ENCODE measurements at places on chromosomes 5 and 9.

GRCh38 chr9:5025416-5025815, 40.3 kb downstream of the JAK2 start:
- DNase-seq: peak; percentile 2

DNA sequence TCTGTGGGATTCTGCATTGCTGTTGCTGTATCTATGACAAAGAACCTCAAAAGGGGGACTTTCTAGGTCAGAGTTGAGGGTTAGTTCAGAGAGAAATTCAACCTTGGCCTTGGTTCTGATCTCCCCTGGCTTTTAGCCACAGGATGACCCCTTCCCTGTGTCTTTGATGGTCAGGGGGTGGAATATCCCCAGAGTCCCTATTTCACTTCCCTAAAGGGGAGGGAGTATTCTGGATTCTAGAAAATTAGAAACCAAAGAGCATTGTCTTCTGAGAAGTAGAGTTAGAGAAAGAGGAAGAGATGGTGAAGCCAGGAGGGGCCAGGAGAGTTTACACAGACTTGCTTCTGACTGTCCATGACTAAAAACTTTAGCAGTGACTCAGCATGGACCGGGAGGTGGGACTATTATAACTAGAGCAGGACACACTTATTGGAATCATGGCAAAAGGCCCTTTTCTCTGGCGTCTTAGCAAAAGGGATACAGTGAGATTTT, 56.2 kb upstream of the LPAR1 start:
- peak; percentile 76 for DNase-seq

DNA sequence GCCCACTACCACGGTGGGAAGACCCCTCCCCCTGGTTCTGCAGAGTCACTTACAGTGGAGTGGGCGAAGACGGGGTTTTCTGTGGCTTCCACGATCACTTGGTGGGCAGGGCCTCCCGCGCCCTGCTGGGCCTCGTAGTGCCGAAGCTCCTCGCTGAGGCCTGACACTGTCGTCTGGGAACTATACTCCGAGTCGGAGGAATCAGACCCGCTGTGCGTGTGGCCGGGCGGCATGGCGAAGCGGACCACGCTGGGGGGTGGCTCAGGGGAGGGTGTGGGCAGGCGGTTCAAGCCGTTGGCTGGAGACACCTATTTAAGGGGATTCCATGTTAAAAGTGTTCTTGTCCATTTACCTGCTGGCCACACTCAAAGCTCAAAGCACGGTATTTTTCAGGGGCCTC, 67.8 kb downstream of the PTCH1 start:
- no peak for DNase-seq

DNA sequence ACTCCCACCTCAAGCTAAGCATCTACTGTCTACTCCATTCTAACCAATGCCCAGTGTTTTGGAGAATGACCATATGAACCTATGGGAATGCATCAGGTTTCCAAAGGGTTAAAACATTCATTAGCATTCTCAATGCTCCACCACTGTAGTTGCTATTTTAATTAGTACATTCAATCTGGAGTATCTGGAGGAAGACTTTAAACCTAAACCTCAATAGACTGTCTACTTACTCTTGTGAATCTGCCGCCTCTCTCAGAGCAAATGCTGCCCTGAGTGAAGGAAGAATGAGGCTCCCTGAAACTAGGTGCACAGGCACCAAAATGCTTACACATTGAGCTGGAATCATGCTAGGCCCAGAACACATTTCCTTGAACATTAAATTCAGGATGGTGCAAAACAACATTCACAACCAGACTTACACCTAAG, 2.0 kb downstream of the ENC1 start:
- no peak for DNase-seq

DNA sequence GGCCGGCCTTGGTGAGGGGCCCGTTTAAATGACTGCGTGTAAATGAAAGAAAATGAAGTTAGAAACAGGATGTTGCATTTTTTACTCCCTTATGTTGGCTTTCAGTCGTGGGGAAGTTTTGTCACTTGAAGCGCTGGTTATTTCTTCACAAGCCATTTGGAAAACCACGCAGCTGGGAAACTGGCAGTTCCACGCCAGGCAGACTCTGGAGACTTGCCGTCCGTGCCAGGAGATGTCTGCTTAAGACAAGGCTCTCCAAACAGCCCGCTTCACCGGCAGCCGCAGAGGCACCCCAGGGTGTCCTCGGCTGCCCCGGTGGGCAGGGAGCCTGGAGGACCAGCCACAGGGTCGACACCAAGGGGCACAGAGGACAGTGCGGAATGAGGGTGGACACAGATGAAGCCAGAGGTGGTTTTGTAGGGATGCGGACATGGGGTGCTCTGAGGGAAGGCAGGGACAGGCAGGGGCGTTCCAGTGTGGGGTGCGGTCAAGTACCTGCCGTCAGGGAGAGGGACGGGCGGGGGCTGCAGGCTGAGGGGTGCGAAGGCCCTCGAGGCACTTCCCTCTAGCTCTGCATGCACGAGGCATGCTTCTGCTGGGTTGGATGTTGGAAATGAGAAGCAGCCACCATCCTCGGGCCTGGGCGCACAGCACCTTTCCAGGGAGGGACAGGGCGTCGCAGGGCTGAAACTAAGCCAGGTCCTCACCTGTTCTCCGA, 11.1 kb upstream of the AJM1 start:
- no peak for DNase-seq

GRCh38 chr5:122192497-122193496, 63.5 kb downstream of the ZNF474 start:
- peak; percentile 70 for DNase-seq

DNA sequence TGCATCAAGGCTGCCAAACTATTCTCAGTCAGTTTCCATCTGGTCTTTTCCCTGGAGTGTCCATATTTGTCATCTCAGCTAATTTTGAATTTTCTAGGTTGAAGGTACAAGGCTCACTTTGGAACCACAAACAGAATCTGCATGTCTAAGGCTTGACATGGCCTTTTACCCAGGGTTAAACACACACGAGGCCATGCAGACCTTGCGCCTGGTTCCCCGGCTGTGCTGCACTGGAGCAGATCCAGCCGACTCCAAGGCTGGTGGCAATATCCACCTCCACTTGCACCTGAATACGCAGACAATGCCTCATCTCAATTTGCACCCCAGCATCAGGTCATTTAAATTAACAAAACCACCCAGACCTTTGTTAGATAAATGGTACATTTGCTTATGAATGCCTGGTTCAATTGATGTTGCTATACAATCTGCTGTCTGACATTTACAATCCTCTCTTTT, 276.2 kb downstream of the HSPA4 start:
- DNase-seq: no peak

DNA sequence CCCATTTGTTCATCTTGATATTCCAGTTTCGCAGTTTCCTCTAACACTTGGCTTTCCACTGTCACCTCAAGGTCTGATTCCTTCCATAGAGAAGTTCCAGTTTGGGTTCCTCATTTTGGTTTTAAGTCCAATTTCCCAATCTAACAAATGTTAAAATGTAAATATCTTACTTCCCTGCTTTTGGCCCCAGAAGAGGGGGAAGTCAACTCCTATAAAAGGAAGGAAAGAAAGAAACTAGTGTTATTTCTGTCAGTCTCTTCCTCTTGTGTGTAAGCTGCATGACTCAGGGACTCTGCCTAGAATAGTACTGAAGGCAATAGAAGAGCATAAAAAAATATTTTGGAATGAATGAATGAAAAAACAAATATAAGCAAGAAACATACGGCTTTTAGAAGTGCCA, 127.5 kb upstream of the CCNG1 start:
- no peak for DNase-seq

- DNase-seq: no peak
These were observed 286.1 kb upstream of the IRX1 start for GRCh38 chr5:3309538-3309937.

- peak; percentile 46 for DNase-seq
These were observed at the start of gene IL12B for GRCh38 chr5:159330131-159330800. Gene IL12B, minus strand, starts transcription at chr5:159330487. Its CDS starts 3,705 bp downstream, at chr5:159326782.

DNA sequence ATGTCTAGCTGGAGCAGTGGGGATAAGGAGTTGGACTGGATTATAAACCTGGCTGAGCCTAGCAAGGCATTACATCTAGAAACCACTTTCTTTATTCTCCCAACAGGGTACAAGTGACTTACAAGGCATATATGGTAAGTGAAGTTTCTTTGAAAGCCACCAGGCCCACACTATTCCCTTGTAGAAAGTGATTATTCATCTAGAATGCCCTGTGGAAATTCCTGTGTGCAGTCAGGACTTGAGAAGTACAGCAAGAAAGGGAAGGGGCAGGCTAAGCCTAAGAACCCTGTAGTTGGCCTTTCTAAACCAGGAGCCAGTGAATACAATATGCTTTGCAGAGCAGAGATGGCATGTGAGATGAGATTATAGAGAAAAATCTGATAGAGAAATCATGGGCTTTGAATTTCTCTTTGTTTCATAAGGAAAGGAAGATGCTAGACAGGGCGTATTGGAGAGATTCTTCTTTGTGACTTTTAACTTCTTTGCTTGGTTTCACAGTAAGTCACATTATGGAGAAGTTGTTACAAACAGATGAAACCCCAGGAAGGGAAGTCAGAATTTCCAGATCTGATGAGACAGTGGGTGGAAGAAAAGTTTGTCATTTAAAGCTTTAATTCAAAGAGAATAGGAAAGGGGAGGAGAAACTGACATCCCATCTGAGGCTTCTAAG, 321.7 kb downstream of the NDUFS4 start:
- no peak for DNase-seq

DNA sequence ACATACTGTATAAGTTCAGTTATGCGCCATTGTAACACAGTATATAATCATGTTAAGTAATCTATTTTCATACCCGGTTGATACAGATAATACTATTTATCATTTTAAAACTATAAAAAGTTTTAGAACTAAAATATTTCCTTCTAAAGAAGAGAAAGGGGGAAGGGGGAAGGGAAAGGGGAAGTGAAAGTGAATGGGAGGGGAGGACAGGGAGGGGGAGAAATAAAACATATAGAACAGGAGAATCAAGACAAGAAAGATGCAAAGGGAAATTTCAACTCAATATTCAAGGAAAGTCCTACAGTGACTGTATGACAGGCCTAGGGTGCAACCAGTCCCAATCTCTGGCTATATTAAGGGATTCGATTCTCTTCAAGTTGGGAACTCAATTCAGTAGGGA, 1278.8 kb downstream of the MAT2B start:
- DNase-seq: no peak

DNA sequence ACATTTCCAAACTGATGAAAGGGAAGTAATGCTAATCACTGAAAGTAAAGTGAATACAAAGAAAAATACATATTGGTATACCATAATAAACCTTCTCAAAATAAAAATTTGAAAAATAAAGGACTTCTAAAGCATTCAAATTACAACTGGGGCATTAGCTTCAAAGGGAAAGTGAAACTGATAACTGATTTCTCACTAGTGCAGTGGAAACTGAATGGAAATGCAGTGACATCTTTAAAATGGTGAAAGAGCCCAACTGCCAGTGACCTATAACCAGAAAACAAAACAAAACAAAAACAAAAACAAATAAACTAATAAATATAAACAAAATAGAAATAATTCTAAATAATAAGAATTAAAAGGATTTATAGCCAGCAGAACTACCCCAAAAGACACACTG, 297.5 kb upstream of the GRIN3A start:
- no peak for DNase-seq

DNA sequence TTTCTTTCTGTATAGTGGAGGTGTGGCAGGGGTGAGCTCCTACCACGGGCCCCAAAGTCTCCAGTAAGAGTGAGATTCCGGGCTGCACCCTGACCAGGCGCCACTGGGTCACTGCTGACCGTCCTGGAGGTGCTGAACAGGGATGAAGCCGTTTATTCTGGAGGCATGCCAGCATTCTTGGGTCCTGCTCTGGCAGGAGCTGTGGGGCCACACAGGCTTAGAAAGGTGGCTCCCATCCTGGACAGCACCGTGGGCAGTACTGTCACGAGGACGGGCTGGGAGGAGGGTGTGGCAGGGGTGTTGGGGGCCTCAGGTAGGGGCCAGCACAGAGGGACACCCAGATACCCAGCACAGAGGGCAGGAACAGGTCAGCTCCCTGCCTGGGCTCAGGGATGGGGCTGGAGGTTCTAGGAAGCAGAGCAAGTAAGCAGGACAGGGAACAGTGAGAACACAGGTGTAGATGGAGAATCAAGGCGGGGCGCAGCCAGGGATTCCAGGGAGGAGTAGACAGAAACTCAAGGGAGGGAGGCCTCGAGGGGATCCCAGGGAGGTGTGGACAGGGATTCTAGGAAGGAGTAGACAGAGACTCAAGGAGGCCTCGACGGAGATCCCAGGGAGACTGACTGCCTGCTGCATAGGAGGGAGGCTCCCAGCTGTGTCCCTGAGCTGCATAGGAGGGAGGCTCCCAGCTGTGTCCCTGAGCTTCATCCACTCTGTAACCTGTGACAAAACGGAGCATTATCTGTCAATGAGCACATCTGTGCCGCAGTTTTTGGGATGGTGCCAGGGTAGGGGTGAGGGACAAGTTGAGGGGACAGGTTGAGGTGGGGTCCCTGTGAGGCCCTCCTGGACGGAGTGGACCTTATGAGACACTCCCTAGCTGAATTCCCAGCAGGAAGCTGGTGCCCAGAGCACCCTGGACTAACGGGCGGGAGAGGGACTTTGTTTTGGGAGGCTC, 1.1 kb upstream of the PLEKHG4B start:
- DNase-seq: no peak

DNA sequence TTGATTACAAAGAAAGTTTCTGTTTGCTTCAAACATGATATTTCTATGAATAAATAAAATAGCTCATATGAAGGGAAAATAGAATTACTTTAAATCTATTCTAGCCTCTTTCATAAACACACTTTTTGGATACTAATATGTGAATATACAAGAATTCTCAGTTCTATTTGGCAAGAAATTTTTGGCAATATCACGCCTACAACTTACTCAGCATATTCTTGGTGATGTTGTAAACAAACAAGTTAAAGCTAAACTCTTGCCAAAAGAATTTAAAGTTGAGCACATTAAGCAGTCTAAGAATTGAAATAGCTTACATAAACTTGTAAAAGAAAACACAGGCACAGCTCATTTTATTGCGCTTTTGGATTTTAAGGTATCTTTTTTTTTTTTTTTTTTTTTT, 209.8 kb downstream of the CDH12 start:
- no peak for DNase-seq

DNA sequence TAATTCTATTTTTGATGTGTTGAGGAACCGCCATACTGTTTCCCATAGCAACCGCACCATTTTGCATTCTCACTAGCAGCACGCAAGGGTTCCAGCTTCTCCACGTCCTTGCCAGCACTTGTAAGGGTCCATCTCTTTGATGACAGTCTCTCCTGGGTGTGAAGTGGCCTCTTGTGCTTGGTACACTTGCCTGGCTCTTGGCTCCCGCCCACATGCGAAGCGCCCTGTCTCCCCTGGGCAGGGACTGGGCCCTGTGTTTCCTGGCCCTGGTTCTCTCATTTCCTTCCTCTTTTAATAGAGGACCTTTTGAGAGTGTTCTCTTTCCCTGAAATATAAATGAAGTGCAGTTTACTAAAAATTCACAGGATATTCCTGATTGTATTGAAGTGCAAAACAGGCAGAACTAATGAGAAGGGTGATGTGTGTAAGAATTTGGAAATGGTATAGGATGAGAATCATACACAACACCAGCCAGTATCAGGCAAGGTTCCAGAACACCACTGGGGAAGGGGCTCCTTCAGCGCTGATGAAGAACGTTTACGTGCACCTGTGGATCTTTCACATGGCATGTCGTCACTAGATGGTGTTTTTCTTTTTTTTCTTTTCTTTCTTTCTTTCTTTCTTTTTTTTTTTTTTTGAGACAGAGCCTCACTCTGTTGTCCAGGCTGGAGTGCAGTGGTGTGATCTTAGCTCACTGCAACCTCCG, 73.0 kb downstream of the EHMT1 start:
- DNase-seq: no peak

Measured in fibroblast of skin of right quadriceps (primary cell).